Ammon's horn (tissue), 1 donor: ENCODE measurements at places on chromosomes 3 and 15.

- no peak for DNase-seq
Observed at GRCh38 chr3:117814975-117815374, 1105.4 kb downstream of the TUSC7 start.

DNA sequence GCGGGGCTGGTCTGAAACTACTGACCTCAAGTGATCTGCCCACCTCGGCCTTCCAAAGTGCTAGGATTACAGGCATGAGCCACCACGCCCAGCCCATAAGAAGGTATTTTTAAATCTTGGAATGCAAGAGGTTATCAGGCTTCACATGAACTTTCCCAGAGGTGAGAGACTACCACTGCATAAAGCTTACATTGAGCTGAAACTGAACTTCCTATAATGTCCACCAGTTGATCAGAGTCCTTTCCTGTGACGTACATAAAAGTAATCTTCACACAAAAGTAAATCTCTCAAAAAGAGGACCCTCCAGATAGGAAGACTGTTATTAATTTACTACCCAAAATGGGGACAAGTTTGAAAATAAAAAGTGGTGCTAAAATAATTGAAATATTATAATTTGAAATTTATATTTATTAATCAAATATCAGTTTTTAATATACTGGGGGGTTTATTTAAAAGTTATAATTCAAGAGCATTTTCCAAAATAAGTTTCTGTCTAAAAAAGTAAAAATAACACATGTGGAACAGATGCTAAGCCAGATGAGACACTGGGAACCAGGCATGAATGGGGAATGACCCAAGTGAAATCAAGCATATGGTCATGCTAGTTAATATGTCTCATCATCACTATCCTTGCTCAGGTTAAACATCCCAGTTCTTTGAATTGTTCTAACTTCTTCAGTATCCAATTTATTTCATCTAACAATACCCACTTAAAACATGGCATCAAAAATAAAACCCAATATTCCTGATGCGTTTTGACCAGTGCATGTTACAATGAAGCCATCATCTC, 269.9 kb upstream of the UBE2E2 start:
- no peak for DNase-seq

GRCh38 chr3:191301017-191301416, 28.2 kb upstream of the CCDC50 start:
- no peak for DNase-seq

DNA sequence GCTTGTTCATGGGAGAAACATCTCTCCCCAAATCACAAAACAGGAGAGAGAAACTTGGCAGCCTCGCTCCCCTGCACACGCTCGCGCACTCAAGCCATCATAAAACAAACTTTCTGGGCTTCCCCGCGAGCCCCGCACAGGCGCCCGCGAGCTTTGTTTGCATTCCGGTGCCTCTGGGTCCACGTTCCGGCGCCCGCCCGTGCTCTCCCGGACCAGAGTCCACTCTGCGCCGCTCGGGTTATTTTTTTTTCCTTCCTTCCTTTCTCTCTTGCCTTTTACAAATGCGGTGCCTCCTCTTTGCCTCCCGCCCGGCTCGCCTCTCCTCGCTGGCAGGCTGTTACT, 363 bp downstream of the MAGI1 start:
- DNase-seq = no peak

DNA sequence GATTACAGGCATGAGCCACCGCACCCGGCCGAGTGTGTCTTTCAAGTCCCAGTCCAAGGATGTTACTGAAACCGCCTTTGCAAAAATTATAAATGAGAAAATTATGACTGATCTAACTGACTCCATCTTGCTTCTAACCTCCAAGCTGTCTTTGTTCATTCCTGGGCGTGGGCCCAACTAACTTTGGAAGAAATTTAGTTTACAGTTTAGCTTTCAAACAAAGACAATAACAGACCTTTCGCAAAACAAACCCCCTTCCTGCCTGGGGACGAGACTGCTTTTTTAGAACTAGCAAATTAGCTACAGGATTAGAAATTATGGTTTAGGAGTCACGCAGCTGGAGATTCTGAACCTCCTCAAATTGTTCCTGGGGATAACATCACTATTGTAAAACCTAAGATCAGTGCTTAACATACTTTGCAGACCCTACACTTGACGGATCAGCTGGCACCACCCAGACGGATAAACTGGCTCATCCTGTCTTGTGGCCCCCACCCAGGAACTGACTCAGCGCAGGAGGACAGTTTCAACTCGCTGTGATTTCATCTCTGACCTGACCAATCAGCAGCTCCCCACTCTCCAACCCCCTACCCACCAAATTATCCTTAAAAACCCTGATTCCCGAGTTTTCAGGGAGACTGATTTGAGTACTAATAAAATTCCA, 23.8 kb downstream of the NANOGP8 start:
- DNase-seq = no peak

DNA sequence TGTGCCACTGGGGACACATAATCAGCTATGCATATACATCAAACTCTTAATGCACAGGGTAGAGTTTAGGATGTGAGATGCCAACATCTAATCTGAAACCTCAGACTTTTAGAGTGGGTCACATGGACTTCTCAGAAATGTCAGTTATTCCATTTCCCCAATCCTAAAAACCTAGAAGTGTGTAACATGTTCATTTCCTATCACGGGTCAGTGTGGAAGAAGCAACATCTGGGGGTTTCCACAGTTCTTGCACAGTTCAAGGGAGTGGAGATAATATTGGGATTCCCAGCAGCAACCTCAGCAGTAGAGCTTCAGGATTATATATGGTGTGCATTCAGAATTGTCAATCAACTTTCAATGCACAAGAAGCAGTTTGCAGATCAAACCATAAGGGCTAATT, 44.4 kb upstream of the SPRED1 start:
- no peak for DNase-seq

DNA sequence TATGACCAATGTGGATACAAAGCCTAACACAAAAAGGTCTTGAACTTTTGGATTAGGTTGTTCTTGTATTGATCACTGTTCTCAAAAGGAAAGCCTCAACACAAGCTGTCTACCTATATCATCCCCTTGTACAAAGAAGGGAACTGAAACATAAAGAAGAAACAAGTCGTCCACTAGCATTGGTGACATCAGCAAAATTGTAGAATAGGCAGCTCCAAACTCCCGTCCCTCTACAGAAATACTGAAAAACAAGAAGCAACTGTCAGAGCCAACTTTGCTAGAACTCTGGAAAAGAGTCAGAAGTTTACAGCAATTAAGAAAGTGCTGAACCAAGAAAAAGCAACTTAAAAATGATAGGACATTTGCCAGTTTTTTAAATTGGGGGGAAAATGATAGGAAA, 7.5 kb upstream of the NR1I2 start:
- DNase-seq = peak; percentile 45

- DNase-seq = peak; percentile 72
Observed at GRCh38 chr3:58521917-58522631, 14.9 kb downstream of the ACOX2 start.

- no peak for DNase-seq
Observed at GRCh38 chr3:183527428-183528379, 27.8 kb downstream of the KLHL6 start.

DNA sequence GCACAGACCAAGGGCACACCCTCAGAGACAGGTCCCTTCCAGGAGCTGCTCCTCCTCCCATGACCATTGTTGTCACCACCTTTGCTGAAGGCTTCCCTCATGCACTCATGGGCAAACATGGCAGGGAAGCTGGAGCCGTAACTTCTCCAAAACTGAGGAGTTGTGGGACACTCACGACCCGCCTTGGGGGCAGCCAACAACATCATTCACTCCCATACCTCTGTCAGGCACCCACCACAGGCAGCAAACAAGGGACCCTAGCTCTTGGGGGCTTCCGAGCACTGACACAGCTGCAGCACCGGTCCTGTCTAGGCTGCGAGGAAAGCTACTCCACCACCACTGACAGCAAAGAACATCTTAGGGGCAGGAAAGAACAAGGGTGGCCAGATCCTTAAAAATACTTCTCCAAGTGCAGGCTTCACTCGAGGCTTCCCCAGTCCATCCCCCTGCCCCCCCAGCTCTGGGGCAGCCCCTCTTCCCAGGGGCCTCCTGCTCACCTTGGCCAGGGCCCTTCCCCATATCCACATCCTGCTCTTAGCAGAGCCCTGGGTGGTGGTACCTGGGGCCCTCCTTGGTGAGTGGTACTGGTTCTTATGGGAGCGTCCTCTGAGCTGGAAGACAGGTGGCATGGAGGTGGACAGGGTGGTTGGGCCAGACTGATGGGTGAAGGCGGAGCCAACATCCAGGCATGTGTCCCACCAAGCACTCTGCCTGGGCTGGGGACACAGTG, 28.0 kb upstream of the DUSP7 start:
- DNase-seq = no peak

DNA sequence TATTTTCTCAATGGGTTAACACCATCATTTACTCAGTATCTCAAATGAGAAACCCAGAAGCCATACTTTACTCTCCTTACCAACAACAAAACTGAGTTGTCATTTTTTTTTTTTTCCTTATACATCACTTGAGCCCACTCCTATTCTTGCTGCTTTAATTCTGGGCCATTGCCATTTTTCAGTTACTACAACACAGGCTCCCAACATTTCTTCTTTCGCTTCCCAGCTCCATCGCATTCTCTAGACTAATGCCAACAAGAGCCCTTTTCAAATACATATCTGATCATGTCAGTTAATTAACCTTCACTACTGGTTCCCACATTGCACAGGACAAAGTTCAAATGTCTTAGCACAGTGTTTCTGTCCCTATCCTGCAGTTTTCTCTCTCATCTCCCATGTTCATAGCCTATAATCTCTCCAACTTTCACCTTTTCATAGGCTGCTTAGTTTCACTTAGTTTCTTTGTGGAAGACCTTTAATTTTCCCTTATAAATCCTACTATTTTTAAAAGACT, 22.5 kb upstream of the ANXA2 start:
- no peak for DNase-seq

DNA sequence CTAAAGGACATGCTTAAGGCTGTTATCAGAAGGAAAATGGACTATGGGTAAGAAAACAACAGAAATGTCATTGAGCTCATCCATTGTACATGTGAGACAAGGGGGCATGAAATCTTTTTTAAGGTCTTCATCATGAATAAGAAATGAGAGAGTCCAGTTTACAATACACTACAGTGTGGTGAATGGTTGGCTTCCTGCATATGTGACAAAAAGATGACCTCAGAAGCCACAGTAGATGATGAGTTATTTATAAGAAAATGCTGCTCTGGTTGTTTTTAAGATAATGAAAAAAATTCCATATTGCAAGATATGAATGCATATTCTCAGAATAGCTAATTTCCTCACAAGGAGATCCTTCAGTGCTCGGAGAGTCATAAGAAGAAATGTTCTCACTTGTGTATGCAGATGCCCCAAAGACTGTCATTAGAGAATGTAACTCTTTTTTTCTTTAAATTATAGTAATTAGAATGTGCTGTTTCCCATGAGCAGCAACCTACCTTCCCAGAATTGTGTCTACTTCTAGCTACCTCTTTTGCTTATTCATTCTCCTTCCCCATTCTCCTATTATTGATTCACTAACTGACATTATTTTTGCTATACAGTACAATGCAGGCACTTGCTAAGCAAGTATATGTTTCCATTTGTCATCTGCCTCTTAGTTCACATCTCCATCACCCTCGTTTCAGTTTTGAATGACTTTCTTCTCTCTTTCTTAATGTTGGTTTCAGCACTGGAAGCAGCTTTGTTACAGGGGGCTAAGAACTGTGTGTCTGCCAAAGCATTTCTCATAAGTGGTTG, 152.0 kb upstream of the PEX5L start:
- DNase-seq = no peak

DNA sequence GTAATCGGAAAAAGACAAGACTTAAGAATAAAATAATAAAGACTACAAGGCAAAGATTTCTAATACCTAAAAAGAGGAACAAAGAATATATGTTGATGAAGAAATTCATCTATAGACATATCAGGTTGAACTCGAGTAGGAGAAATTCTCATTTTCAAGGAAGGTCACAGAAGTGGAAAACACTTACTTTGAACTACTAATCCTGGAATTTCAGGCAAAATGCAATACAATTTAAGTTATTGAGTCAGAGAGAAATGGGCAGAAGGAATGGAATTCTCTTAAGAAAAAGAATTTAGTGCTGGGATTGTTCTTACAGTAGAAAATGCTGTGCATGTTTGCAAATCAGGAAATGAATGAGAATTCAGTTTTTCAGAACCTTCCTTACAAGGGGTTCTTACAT, 135.9 kb upstream of the TGFBR2 start:
- DNase-seq = no peak

DNA sequence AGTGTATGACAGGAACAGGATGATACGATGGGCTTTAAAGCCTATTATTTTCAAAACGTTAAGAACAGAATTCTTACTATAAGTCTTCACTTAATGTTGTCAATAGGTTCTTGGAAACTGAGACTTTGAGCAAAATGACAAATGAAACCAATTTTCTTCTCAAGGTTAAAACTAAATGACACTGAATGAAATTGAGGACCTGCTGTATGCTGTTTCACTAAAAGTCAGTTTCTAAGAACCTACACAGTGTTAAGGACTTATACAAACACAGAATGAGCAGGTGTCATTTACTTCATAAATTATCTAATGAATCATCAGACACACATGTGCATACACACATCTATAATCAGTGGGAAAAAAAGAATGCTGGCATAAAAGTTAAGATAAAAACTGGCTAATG, 106.9 kb downstream of the RFTN1 start:
- no peak for DNase-seq

- DNase-seq = no peak
Observed at GRCh38 chr3:189687475-189687874, 56.3 kb downstream of the TP63 start.

DNA sequence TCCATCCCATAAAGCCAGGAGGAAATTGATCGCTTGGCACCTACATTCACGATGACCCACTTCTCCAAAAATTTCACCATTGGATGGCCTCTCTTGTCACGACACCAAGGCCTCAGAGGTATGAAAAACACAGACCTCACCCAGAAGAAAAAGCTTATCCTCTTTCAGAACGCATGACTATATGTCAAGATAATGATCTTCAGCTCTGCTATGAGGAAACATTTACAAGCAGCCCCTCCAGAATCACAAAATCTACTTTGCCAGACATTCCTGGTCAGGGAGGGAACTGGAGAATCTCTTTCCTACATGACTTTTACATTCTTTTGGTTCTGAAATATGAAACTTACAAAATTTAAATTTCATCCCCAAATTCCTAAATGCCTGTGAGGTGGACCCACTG, 122.7 kb downstream of the WNT5A start:
- no peak for DNase-seq

DNA sequence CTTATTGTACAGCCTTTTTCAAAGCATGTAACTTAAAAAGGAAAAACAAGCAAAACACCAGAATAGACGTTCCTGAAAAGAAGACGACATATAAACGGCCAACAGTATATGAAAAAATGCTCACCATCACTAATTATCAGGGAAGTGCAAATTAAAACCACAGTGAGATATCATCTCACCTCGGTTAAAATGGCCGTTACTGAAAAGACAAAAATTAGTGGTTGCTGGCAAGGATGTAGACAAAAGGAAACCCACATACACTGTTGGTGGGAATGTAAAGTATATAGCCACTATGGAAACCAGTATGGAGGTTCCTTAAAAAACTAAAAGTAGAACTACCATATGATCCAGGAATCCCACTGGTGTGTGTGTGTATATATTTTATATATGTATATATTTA, 64.5 kb upstream of the MLF1 start:
- DNase-seq = no peak
